Left renal pelvis (tissue), 4 donors: ENCODE measurements at places on chromosomes 4 and X.

DNA sequence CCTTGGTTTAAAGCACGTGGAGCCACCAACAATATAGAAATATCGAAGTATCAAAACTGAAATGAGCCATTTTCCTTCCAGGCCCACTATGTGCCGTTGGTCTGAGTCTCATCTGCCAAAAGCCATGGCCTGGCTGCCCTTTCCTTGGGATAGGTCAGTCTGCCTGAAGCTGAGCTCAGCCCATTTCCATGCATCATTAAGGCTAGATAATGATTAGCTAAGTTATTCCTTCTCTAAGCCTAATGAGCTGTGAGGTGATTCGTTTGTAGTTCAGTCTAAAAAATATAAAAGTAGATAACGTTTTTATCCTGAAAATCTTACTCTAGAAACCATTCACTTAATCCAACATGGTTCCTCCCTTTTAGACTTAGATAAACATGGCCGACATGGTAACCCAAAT lies 936.2 kb upstream of the LCORL start:
- DNase-seq, result no peak

DNA sequence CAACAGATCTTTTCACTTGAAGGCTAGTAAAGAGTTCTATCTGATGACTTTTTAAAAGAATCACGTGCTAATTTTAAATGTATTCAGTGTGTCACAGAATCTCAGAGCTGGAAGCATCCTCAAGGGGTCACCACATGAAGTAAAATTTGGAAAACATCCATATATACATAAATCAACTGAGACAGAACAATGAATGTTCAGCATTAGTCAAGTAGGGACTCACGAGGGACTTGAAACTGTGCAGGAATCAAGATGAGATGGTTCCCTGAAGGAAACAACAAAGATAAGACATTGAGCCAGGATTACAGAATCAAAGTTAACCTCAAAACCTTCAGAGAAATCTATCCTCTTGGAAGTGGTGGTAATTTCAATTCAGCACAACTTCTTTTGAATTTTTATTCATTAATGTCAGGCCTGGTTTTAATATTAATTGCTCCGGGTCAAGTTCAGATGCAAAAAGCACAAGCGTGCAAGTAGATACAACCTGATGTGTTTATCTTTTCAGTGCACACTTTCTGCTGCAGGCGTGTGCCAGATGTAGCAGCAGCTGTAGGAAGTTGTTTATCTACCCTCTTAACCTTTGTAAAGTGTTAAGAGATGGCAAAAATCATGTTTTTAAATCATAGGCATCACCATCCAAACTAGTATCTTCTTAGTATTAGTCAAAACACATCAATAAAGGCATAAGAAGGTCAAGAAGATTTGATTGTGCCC lies 87.7 kb upstream of the SRD5A3 start:
- DNase-seq, result no peak

DNA sequence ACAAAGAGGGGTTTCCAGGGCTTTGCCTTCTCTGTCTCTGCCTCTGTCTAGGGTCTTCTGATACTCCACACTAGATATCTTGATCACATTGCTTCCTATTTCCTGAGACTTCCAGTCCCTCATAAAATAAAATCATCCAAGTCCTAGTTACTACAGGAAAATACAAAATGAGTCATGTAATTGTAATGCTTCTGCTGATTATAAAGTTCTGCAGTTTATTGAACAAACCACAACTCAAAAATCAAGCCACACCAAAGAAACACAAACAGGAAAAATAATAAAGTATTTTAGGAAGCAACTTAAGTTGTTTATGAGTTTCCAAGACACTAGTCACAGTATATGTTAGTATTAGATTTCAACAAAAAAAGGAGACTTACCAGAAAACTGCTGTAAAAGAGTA lies 695.1 kb upstream of the GALNTL6 start:
- DNase-seq, result no peak

GRCh38 chr4:123649250-123649644 lies 252.7 kb downstream of the SPRY1 start:
- no peak for DNase-seq

DNA sequence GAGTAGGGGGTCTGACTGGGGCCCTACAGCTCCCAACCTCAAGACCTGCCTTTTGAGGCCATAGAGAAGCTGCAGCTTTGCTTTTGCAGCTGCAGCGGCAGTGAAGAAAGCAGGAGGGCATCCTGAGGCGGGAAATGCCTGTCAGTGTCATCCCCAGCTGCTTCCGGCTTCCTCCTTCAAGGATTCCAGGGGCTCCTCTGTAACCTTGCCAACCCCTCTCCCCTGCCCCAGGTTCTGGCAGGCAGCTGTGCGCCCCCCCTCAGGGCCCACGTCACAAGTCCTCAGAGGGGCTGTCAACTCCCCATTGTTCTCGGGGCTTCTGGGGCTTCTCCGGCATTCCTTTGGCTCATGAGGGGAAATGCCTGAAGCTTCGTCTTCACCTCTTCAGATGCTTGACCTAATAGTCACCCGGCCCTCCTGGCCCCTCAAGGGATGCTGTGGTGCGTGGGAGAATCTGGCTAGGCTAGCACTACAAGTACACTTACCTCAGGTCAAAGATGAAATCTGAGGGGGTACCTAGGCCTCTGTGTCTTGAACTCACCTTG lies 31.9 kb downstream of the APLN start:
- DNase-seq, result no peak

- no peak for DNase-seq
These were observed 20.1 kb upstream of the ABRAXAS1 start for GRCh38 chr4:83504996-83505395.

DNA sequence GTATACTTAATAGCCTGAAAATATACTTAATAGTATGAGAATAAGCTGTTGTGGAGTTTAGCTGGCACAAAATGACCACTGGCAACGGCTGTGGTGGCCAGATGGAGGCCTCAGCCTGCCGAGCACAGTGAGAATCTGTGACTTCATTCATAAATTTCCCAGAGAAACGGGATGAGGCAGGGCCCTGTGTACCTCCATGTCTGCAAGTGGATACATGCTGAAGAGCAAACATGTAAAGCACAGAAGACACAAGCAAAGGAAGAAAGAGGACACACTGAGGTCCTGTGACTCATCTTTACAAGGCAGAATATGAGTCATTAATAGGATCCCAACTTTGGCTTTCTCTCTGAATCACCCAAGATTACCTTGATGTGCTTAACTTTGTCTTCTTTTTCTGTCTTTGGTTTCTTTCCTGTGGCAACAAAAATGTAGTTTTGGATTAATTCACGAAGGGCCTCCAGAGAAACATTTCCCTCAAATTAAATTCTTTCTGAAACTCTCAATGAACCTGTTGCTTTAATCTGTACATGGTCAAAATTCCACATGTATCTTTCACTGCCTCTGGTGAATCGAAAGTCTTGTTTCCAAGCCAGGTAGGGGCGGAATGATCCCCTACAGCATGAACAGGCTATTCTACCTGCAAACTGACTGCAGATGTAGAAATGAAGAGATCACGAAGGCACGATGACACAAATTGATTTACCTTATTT lies 56.4 kb downstream of the IRF2 start:
- DNase-seq, result no peak

DNA sequence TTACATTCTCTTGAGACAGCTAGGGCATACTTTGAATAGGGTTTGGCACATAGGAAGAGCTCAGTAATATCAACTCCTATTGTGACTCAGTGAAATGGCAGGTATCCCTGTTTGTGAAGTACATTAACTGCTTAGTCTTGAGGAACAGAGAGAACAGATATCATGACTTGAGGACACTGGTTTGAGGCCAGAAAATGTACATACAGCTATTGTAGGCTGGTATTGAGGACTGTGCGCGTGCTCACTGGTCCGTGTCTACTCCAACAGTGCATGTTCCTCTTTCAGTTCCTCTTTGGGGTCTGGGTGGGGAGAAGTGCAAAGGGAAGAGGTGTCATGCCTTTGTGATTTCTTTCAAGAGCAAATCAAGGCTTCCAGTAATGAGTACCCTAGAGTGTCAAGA lies 34.6 kb upstream of the TBC1D9 start:
- no peak for DNase-seq

DNA sequence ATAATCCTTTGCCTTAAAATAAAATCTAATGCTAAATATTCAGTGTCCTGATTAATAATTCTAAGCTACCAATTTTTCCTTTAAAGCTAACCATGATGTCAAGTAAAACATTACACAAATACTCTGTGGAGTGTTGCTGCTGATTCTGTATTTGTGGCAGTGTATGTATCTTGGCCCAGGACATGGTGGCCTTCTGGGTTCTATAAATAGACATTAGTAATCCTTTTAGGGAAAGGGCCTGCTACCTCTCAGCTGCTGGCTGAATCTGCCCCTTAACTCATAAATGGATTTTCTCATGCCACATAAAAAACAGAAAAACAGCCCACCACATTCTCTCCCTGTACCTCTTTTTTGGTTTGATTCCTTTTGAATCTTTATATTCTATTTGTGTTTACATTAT lies 1.2 kb upstream of the XK start:
- DNase-seq, result no peak

- no peak for DNase-seq
These were observed 1039.7 kb downstream of the RAPGEF2 start for GRCh38 chr4:160142579-160142978.
